ENCODE measurements at places on chromosomes 4 and X.

GRCh38 chrX:148854306-148854705 is 353.9 kb downstream of the AFF2 start:
- H3K27me3 ChIP-seq, result no peaks in the 10 kb centered on the region
- no peaks in the 10 kb centered on the region for H3K36me3 ChIP-seq
- H3K27ac ChIP-seq, result no peak overlapping the region
- no peaks in the 10 kb centered on the region for H3K4me1 ChIP-seq
- H3K4me3 ChIP-seq, result no peak overlapping the region

GRCh38 chrX:118570209-118570608 is 74.6 kb downstream of the DOCK11 start:
- H3K4me1 ChIP-seq, result no peaks in the 10 kb centered on the region
- no peaks in the 10 kb centered on the region for H3K27me3 ChIP-seq
- H3K36me3 ChIP-seq, result no peaks in the 10 kb centered on the region
- DNase-seq, result no peak
- H3K4me3 ChIP-seq, result no peak overlapping the region

- no peaks in the 10 kb centered on the region for H3K36me3 ChIP-seq
- no peaks in the 10 kb centered on the region for H3K27me3 ChIP-seq
- DNase-seq, result no peak
- no peak overlapping the region for H3K4me3 ChIP-seq
Measured at GRCh38 chr4:117965622-117966021, 68.7 kb upstream of the NDST3 start.

DNA sequence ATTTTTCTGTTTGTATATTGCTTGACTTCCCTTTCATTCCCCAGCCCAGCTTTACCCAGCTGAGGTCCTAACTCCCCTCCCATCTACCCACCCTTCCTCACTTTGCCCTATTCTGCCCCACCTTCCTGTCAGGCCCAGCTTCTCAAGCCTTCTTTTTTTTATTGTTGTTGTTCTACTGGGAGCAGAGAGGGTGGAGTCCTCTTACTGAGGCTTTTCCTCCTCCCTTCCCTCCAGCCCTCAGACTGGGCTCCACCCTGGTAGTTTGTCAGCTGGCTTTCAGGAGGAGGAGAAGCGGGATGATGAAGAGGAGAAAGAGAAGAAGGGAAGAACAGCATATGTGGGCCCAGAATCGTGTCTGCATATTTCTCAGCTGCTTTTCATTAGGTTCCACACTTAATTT is 3.2 kb upstream of the KLF8 start:
- H3K4me3 ChIP-seq, result no peak overlapping the region
- DNase-seq, result no peak
- H3K4me1 ChIP-seq, result no peaks in the 10 kb centered on the region
- H3K27ac ChIP-seq, result no peak overlapping the region

DNA sequence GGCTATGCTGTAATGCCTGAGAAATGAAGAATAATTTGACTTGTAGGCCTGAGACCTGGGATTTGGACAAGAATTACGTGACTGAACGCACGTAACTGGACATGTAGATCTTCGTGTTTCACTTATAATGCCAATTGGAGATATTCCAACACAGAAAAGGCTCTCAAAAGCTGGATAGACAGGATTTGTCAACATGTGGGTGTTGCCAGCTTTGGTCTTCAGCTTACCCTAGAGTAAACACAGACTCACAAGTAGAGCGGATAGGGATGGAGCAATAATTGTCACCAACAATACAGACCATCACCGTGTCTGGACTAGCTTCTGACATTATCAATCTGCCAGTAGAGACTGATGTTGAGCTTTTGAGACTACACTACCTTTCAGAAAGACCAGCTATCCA is 1511.0 kb upstream of the ADGRL3 start:
- no peaks in the 10 kb centered on the region for H3K36me3 ChIP-seq
- H3K4me3 ChIP-seq, result no peak overlapping the region
- H3K4me1 ChIP-seq, result no peaks in the 10 kb centered on the region
- no peak overlapping the region for H3K27ac ChIP-seq
- DNase-seq, result no peak
- H3K27me3 ChIP-seq, result no peaks in the 10 kb centered on the region

GRCh38 chr4:83232082-83232481 is 52.5 kb downstream of the COQ2 start:
- H3K36me3 ChIP-seq, result no peaks in the 10 kb centered on the region
- H3K4me1 ChIP-seq, result no peaks in the 10 kb centered on the region
- no peak overlapping the region for H3K4me3 ChIP-seq
- H3K27ac ChIP-seq, result no peak overlapping the region
- no peaks in the 10 kb centered on the region for H3K27me3 ChIP-seq

GRCh38 chr4:141858437-141858836 is 222.1 kb downstream of the IL15 start:
- H3K36me3 ChIP-seq, result no peaks in the 10 kb centered on the region
- no peak overlapping the region for H3K4me3 ChIP-seq
- H3K27me3 ChIP-seq, result no peaks in the 10 kb centered on the region
- H3K4me1 ChIP-seq, result no peaks in the 10 kb centered on the region

DNA sequence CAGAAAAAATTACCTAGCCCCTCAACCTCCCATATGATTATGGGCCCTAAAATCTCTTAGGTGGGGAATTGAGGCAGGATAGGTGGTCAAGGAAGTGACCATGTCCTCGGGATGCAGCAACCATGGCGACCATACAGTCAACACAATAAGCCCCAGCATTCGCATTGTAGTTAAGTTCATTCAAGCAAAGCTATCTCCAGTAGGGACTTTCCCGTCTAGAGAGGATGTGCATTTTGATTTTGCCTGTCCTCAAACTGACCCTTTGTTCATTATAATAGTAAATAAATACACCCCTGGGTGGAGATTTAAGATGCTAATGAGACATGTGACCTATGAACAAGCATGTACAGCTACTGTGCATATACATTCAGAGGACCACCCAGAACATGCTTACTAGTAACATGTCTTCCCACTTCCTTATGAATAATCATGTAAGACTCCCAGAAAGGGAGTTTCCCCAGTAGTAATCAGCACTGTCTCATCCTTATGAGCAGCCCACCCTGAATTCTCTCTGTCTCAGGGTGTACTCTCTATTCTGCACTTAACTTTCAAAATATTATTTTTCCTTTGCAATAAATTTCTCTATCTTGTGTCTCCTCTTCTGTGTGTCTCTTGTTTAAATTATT is 74.3 kb downstream of the NUDT11 start:
- no peak for DNase-seq
- H3K36me3 ChIP-seq, result no peaks in the 10 kb centered on the region
- H3K4me1 ChIP-seq, result no peaks in the 10 kb centered on the region
- H3K27me3 ChIP-seq, result no peaks in the 10 kb centered on the region
- no peak overlapping the region for H3K27ac ChIP-seq
- H3K4me3 ChIP-seq, result no peak overlapping the region

DNA sequence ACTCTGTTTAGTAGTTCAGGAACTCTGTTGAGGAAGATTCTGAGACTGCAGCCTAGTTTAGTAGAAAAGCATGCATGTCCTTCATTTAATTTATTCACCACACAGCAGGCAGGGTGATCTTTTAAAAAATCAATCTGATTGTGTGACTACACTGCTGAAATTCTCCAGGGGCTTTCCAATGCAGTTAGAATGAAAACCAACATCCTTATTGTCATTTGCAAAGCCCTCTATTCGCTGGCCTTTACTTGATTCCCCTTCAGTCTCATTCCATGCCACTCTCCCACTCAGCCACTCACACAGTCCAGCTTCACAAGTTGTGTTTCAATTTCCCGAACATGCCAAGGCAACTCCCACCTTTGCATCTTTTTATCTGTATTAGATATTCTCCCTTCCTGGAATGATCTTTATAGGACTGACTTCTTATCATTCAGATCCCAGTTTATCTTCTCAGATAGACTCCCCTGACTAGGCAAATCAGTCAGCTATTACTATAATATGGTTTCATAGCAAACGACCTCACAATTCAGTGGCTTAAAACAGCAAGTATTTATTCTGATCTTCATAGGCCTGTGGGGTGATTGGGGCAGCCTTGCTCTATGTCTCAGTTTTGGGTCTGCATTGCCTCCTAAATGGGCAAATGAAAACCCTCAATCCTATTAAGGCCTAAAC is 21.3 kb upstream of the FTHL17 start:
- H3K27ac ChIP-seq, result no peak overlapping the region
- H3K4me3 ChIP-seq, result no peak overlapping the region
- DNase-seq, result no peak
- no peaks in the 10 kb centered on the region for H3K4me1 ChIP-seq
- no peaks in the 10 kb centered on the region for H3K36me3 ChIP-seq
- H3K27me3 ChIP-seq, result no peaks in the 10 kb centered on the region

All from right atrium auricular region (tissue), 2 donors.